Inflammatory macrophage (primary cell): ENCODE measurements at places on chromosomes 16 and 17.

DNA sequence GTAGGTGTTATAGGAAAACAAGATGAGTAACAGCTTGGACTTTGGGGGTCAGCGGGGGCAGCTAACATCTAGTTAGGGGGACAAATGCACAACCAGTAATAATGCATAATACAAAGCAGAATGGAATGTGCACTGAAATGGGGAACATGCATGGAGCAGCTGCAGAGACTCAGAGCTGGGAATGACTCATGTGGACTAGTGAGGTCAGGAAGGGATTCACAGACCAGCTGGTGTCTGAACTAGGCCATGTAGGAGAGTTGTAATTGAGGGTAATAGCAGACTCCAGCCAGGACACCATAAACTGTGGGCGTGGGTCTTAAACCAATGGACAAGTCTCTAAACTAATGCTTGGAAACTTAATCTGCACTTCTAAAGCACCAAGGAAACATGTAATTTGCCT, 176.8 kb upstream of the ASIC2 start:
- no peak for DNase-seq

- no peak for DNase-seq
These were observed 1.4 kb upstream of the KRTAP29-1 start for GRCh38 chr17:41304091-41304490.

GRCh38 chr17:63649813-63650212, 27.6 kb downstream of the MAP3K3 start:
- DNase-seq = peak; percentile 62

- DNase-seq = no peak
These were observed 16.8 kb upstream of the TVP23A start for GRCh38 chr16:10835281-10835931.

GRCh38 chr17:72363089-72363610, 242.3 kb downstream of the SOX9 start:
- DNase-seq = no peak

DNA sequence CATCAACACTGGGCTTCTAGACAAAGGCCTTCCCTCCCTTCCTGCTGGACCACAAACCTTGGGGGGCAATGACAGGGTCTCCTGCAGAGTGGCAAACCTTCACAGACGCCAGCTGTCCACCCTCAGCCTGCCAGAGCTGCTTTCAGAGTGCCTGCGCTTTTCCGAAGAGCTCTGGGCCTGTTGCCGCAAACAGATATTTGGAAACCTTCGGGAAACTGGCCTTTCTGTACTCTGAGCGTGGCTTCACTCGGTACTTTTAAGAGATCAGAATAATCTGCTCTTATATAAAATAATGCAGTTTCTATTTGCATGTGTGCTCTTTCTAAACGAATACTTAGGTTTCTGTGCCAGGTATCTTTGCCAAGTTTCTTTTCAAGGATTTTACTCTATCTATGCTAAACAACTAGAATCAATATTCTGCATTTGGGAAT, 152.1 kb upstream of the CHMP6 start:
- DNase-seq = no peak

DNA sequence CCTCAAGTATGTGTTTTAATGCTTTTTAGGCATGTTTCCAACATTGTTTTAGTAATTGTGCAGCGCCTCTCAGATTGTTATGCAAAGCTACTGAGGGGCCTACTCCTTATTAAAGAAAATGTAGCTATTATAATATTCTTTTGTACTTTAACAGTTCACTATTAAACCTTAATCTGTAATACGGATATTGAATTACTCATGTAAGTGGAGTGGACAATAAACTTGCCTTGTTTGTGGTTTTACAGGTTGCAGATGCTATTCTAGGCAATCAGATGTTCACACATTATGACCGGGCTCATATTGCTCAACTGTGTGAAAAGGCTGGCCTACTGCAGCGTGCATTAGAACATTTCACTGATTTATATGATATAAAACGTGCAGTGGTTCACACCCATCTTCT, 41.0 kb downstream of the PTRH2 start:
- DNase-seq = no peak

- DNase-seq = no peak
These were observed 60.5 kb downstream of the ADAMTS18 start for GRCh38 chr16:77374384-77374783.

DNA sequence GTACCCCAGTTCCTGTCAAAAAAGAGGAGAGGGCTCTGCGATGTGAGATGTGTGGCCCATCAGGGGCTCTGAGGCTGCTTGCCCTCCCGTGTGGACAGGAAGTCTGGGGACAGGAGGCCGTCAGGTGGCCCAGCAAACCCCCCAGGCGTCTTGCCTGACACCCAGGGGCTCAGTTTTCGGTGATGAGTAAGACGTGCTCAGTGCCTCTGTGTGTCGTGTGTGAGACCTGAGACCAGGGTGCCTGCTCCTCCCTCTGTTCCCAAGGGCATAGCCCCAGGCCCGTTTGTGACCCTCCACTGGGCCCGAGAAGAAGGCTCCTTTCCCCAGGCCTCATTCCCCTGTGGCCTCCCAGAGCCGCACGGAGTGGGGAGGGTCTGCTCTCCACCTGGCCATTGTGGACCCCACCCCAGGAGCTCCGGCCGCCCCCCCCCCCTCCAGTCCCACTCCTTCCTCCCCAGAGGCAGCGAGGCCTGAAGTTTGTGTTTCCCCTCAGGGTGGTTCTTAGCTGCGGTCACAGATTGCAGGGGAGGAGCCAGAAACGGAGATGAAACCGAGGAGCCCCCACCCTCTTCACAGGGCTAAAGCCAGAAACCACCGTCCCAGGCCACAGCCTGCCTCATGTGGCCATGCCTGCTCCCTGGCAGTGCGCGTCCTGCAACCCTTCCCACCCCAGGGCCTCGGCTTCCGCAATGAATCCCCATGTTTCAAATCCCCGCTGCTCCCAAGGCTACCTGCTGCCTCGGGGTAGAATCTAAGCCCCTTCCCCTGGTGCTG, 4.9 kb upstream of the ACTG1 start:
- no peak for DNase-seq

DNA sequence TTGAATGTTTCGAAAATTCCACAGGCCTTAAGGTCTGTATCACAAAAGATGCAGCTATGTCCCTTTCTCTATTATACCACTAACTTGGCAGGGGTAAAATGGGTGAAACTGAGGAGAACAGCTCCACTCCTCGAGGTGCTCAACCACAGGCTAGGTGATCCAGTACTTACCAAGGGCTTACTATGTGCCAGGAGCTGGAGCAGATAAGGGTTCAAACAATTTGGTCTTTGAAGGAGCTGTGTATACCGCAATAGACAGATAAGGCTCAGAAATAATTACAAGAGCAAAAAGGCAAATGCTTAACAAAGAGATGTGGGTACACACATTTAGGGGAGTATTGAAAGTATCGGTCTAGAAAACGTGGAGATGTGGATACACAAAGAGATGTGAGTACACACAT, 1.5 kb downstream of the XPO6 start:
- no peak for DNase-seq

DNA sequence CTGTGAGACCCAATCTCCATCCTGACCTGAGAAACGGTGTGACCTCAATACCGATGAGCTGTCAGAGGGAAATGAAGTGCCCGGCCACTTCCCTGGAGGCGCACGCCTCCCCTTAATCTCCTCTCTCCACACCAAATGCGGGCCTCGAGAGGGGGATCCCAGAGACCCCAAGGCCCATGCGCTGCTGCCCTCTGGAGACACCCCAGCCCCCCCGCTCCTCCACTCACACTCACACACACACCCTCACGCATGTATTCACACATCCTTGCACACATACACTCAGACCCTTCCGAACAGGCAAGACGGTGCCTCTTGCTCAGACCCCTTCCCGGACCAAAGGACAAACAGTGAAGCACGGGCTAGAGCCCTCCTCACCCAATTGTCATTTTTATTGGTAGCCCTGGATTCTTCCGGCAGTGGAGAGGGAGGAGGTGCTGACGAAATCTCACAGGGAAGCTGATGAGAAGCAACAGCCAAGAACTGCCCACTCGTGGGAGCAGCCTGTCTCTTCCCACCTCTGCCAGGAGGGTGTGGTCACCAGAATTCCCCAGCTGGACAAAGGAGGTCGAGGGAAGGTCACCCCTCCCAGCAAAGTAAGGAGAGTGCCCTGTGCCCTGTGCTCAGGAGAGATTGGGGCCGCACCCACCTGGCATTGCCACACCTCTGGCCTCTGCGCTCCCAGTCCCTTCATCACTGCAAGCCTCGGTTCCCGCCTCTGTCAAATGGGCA, 136.0 kb upstream of the TNRC6C start:
- DNase-seq = no peak

- no peak for DNase-seq
These were observed 8.8 kb upstream of the USP43 start for GRCh38 chr17:9636501-9636900.

GRCh38 chr17:36129616-36130015, 26.0 kb downstream of the CCL4 start:
- no peak for DNase-seq

GRCh38 chr16:59758848-59759247, 1024.7 kb upstream of the GOT2 start:
- no peak for DNase-seq

DNA sequence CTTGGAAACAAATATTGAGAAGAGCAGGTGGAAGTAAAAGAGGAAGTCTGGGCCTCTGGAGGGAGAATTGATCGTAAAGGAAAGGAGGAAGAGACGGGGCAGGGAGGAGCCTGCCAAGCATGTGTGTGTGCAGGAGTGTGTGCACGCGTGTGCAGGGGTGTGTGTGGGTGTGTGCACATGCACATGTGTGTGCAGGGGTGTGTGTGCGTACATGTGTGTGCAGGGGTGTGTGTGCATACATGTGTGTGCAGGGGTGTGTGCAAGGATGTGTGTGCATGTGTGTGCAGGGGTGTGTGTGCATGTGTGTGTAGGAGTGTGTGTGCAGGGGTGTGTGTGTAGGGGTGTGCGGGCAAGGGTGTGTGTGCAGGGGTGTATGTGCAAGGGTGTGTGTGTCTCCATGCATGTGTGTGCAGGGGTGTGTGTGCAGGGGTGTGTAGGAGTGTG, 10.0 kb downstream of the CEP295NL start:
- DNase-seq = peak; percentile 30

DNA sequence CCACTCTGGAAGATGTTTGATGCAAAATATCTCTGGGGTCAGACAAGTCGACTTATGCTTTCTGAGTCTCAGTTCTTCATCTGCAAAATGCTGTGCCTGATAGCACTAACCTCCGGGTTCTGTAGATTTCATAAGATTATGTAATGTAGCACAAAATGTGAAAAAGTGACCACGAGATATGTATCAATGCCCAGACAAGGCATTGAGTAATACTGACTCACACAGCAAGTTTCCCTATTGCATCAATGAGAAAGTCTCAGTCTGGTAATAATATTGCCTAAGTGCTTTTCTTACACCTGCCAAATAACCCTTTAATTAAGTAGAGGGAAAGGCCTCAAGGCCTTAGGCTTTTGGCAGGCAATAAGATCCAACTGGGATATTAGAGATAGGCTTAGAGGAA, 41.4 kb upstream of the MMP2 start:
- DNase-seq = peak; percentile 87

- DNase-seq = no peak
These were observed 692.5 kb downstream of the TOX3 start for GRCh38 chr16:51854401-51854951.

DNA sequence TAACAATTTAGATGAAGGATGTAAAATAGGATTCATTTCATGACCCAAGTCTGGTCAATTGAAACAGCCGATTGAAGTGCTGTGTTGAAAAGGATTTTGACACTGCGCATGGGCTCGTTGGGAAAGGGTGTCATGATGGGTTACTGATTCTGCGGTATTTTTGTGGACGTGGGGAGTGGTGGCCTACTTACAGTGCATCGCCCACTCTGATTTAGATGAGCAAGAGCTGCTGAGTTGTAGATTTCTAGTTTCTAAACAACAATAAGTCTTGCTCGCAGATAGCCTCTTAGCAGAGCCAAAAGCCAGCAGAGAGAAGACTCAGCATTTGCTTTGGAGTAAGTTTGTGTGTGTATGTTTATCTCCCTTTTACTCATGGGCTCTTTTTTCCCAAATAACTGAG, 731.0 kb downstream of the MAF start:
- no peak for DNase-seq

- DNase-seq = no peak
These were observed 210.1 kb upstream of the HS3ST4 start for GRCh38 chr16:25481636-25482035.

- DNase-seq = no peak
These were observed 65.0 kb downstream of the CCDC182 start for GRCh38 chr17:57679906-57680695.

DNA sequence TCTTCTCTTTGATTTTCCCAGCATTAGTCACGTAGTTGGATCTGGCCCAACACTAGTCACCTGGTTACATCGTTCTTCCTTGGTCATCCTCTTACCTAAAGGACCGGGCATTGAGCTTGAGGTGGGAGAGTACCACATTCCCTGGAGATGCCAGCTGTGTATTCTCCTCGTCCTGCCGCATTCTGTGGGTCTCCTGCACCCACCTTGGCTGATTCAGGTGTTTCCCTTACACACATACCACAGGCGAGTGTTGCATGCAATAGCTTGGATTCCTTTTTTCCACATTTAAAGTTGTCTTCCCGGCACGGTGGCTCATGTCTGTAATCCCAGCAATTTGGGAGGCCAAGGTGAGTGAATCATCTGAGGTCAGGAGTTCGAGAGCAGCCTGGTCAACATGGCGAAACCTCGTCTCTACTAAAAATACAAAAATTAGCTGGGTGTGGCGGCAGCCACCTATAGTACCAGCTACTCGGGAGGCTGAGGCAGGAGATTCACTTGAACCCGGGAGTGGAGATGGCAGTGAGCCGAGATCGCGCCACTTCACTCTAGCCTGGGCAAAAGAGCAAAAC, 21.6 kb upstream of the CLEC18C start:
- DNase-seq = no peak

DNA sequence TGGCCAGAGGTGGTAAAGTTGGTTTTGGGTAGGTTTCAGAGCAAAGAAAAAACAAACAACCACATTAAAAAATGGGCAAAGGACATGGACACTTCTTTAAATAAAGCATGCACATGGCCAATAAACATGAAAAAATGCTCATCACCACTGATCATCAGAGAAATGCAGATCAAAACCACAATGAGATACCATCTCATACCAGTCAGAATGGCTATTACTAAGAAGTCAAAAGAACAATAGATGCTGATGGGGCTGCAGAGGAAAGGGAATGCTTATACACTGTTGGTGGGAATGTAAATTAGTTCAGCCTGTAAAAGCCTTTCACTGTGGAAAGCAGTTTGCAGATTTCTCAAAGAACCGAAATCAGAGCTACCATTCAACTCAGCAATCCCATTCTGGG, 598.4 kb upstream of the SOX9 start:
- no peak for DNase-seq

- no peak for DNase-seq
These were observed 139.4 kb upstream of the RPH3AL start for GRCh38 chr17:492022-492413.

- no peak for DNase-seq
These were observed 157.3 kb downstream of the CDH13 start for GRCh38 chr16:82783933-82784572.

- DNase-seq = peak; percentile 72
These were observed 137.1 kb downstream of the GAS7 start for GRCh38 chr17:10061111-10061845.

GRCh38 chr17:82217530-82218204, 5.0 kb upstream of the CCDC57 start:
- peak; percentile 81 for DNase-seq

GRCh38 chr16:842061-842476, 41.5 kb upstream of the GNG13 start:
- DNase-seq = no peak
